ENCODE measurements at places on chromosomes 6 and 20.

GRCh38 chr20:31595654-31596411, 9.3 kb upstream of the ID1 start:
- DNase-seq: peak; percentile 91

GRCh38 chr20:23161244-23161891, 75.2 kb upstream of the CD93 start:
- DNase-seq: no peak

DNA sequence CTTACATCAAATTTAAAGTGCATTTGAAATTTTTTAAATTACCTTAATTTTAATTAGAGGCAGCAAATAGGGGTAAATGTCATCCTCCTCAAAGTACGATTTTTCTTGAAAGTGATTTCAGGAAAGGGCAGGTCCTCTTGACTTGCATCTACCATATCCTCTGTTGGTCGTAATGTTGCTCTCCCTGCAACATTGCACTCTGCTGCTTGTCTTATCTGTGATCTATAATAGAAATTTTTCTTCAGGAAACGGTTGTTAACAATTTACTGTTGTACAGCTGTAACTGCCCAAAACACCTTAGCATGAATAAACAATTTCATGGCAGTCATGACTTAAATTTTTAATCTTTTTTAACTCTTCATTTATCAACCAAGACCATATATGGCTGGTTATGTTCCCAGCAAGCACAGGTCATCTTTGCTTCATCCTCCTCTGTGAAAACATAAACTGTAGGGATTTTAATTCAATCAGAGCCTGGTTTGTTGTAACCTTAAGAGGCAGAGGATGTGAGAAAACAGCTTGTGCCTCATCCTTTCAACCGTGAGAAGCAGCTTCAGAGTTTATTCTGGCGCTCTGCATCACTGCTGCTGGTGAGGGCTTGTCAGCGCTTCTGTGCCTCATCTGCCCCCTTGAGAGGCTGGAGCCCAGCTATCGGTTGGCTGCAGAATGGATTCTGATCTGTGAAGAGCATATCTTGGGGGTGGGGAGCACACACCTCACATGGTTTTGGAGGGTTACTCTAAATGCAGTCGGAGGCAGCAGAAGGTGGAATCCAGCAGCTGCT, 56.0 kb downstream of the CTNNBL1 start:
- no peak for DNase-seq

GRCh38 chr20:6439737-6440442, 317.1 kb upstream of the FERMT1 start:
- DNase-seq: no peak

DNA sequence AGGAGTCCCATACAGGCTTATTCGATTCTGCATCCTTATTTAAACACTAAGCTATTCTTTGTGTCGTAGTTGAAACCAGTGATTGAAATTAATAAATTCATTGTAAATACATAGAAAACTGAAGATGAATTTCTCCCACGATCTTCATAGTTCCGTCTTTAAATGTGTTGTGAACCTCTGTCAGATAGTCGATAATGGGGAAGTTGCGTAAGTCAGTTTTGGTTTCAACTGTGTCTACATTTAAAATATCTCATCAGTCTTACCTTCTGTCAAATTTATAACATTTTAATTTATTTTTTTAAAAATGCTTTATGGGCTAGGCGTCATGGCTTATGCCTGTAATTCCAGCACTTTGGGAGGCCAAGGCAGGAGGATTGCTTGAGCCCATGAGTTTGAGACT, 12.7 kb downstream of the STX11 start:
- peak; percentile 73 for DNase-seq

GRCh38 chr20:50320005-50320900, 129.6 kb downstream of the CEBPB start:
- no peak for DNase-seq

- DNase-seq: no peak
Observed at GRCh38 chr6:93496548-93496947, 77.2 kb upstream of the EPHA7 start.

GRCh38 chr6:125793280-125793679, 2.5 kb downstream of the NCOA7 start:
- no peak for DNase-seq

DNA sequence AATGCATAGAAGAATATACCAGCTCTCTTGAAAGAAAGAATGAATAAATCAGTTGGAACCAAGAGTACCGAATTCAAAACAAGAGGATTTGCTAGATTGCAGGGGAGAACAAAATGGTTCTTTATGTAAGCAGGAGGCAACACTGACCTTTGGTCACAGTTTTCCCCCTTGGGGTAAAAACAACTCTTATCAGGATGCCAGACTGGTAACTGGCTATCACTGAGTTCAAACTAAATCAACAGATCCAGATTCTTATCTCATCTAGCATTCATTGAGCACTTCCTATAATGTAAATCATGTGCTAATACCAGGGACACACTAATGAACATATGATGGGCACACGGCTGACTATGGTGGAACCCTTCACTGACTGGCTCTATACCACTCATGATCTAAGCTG, 4.8 kb upstream of the IL17F start:
- no peak for DNase-seq

DNA sequence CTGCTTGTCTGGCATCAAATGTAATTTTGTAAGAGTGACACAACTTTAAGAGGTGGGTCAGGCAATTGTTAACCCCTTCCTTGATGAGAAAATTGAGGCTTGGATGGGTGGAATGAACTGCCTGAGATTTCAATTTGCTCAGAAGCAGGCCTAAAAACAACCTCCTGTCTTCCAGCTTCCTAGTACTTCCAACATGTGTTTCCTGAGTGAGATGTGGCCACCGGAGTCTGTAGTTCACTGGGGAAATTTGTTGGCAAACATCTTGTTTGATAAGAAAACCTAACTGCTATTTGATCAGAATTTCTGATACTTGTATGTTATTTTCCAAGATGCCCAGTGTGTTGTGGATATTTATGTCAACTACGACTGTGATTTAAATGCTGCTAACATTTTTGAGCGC, 51.3 kb downstream of the ARFGEF2 start:
- DNase-seq: no peak
